ENCODE measurements at places on chromosomes 4 and X.

- DNase-seq = no peak
Observed at GRCh38 chr4:109877400-109877799, 29.5 kb downstream of the LRIT3 start.

- peak; percentile 2 for DNase-seq
Observed at GRCh38 chr4:70927502-70928137, 25.5 kb downstream of the MOB1B start.

DNA sequence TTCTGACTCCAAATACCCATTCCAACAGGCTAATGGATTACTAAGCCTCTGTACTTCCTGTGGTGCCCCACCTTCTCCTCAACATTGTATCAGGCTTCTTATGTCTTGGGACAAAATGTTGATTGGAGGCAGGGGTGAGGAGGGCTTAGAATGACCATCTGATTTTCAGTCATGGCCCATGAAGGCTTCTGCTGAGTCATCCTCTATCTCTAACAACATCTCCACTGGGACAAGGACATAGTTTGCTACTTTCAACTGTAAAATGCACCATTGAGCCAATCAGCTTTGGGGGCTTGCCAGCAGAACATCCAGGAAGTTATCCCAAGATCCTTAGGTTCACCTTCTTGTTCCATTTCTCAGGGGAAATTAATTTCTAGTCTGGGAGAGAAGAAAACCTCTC, 29.5 kb downstream of the MAGEB17 start:
- DNase-seq = no peak

DNA sequence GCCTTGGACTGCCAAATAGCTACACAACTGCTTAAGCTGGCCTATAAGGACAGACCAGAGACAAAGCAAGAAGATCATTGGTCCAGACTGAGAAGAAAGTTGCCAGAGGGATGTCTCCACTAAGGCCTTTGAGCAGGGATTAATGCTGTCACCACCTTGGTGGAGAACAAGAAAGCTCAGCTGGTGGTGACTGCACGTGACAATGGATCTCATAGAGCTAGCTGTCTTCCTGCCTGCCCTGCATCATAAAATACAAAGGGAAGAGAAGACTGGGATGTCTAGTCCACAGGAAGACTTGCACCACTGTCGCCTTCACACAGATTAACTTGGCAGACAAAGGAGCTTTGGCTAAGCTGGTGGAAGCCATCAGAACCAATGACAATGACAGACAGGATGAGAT, 40.5 kb upstream of the FAM120C start:
- no peak for DNase-seq

Data from activated T-cell treated with anti-CD3 and anti-CD28 coated beads for 1 hour (primary cell).